ENCODE measurements at places on chromosomes 1 and 21.

DNA sequence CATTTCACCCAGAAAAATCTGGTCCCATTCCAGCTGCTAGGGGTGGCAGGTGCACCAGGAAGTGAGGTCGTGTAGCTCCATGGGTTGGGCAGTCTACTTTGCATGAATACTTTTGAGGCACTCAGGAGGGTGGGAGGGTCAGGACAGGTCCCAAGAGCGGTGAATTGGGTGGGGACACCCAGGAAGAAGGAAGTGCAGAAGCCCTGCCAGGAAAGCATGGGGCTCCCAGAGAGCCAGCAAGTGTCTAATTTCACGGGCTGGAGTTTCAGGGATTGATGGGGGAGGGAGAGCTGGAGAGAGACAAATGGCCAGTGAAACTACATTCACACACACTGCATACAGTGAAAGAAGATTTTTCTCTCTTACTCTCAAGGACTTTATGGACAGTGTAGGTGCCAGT is 137.8 kb downstream of the GALNT2 start:
- DNase-seq = no peak

- no peak for DNase-seq
Measured at GRCh38 chr1:199766218-199766792, 261.2 kb upstream of the NR5A2 start.

DNA sequence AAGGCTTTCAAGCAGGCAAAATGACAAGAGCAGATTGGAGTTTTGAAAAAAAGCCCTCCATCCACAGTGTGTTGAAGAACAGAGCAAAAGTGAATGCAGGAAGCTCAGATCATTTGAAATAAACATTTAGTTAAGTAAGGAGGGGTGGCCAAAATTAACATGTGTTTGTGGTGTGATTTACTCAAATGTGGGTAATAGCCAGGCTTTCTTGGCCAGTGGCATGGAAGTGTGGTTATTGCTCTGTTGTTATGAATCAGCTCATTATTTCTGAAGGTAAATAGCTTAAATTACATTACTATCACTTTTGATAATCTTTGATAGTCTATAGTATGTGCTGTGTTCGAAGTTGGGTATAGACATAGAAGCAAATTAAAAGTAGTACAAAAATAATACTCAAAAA is 485.9 kb downstream of the LMO4 start:
- no peak for DNase-seq

DNA sequence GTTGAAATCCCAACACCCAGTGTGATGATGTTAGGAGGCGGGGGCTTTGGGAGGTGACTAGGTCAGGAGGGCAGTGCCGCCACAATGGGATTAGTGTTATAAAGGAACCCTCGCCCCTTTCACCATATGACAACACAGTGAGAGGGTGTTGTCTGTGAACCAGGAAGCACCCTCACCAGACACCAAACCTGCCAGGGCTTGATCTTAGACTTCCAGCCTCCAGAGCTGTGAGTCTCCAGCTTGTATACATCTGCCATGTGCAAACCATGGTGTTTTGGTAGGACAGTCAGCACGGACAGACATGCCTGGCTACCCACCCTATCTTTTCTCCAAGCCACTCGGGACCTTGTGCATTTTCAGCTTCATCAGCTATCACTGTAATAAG is 4.0 kb downstream of the TRIM11 start:
- DNase-seq = no peak

DNA sequence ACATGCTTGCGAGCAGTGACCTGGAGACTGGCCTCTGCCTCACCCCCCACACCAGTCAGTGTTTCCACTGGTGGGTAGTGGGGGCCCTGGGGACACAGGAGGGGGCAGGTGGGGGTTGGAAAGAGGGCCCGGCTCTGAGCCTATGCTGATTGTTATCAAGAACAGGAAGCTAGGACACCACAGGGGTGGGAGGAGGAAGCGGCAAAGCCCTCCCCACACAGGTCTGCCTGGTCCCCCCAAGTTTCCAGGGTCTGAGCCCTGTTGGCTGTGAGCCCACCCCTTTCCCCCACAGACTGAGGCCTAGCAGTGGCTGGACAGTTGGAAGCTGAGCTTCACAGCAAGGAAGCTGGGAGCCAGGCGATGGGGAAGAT is 1.6 kb upstream of the PTPN7 start:
- no peak for DNase-seq

GRCh38 chr1:224850446-224850845 is 79.0 kb upstream of the DNAH14 start:
- no peak for DNase-seq

GRCh38 chr1:181126289-181126688 is 37.8 kb downstream of the IER5 start:
- no peak for DNase-seq

DNA sequence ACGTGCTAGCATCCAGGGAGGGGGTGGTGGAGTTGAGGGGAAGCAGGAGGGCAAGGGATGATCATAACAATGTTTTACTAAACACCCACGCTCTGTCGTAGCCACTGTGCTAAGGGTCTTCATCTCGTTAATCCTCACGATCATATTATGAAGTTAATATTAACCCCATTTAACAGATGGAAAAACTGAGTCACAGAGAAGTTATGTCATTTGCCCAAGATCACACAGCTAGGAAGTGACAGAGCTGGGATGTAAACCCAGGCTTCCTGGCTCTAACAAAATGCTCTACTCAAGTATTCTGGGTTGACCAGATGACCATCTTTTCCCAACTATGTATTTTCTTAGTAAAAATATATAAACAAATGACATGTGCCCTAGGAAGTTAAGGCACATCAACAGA is 88.7 kb downstream of the TAS1R2 start:
- no peak for DNase-seq

DNA sequence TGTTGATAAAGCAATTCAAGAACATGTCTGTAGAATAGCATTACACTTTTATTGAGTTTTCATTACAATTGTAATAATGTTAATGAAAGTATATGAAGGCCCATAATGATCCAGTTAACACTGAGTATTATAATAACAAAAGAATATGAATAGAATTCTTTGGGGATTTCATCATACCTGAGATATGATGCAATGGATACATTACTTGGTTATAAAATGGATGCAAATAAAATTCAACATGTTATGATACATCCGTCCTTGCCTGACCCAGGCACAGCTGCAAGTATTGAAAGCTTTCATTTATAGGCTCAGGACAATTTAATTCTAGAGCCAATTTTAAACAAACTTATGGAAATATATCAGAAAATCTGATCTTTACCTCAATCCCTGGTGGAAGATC is 8.2 kb upstream of the KCNA3 start:
- no peak for DNase-seq

DNA sequence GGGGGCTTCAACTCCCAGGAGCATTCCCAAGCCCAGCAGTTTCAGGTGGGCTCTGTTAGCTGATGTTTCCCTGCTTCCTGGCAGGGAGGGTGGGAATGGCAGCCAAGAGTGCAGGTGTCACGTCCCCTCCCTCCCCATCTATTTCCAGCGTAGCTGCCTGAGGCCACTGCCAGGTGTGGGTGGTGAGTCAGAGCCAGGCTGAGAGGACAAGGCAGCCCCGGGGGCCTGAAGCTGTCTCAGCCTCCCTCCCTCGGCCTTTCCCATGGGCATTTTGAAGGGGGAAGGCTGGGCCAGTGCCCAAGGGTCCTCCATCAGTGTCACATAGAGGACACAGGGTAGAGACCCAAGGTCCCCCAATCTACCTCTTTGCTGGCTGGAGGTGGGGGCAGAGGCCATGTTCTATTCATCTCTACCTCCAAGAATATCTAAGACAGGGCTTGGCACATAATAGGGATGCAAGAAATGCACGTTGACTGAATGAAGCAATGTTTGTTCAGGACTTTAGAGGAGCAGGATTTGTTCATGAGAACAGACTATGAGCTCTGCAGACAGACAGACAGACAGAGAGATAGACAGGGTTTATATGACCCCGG is 34.4 kb upstream of the ID3 start:
- DNase-seq = no peak

DNA sequence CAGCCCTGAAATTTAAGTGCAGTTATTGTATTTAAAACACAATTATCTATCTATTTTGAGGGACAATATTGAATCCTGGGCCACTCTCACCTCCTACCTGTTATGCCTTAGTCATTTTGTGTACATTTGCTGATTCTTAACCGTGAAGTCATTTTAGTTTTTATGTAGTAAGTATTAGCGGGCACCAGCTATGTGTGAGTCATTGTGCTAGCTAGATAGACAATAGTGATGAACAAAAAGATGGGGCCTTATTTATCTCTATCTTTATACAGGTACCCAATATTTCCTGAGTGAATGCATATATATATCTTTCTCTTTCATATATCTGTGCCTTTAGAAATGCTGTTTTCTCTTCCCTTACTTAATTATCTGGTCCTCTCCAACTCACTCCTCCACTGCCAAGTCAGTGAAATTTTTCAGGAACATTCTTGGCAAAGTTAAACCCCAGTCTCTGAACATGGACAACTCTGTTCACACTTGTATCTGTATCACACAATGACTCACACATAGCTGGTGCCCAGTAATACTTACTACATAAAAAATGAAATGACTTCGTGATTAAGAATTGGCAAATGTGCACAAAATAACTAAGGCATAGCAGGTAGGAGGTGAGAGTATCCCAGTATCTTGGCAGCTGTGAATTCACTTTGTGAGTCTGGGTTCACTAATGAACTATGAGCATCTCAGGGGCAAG is 166.0 kb upstream of the C8B start:
- no peak for DNase-seq

GRCh38 chr1:94783342-94784189 is 36.6 kb upstream of the SLC44A3 start:
- peak; percentile 94 for DNase-seq

DNA sequence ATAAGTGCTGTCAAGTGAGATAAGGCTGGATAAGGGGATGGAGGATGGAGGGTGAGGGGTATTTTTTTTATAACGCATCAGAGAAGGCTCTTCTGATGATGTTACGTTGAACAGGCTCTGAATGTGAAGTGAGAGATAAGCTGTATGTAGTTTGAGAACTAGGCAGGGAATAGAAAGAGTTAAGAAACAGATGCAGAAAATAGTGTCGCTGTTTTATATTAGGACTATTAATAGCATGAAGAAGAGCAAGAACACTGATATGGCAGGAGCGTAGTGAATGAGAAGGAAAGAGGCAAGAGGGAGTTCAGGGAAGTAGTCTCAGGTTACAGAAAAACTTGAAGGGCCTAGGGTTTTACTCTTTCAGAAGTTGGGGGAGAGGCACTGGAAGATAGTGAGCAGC is 59.8 kb downstream of the GPR88 start:
- no peak for DNase-seq

GRCh38 chr1:76824106-76824505 is 43.2 kb upstream of the ST6GALNAC5 start:
- DNase-seq = no peak

- peak; percentile 78 for DNase-seq
Measured at GRCh38 chr1:107936498-107937481, 28.2 kb downstream of the VAV3 start.

DNA sequence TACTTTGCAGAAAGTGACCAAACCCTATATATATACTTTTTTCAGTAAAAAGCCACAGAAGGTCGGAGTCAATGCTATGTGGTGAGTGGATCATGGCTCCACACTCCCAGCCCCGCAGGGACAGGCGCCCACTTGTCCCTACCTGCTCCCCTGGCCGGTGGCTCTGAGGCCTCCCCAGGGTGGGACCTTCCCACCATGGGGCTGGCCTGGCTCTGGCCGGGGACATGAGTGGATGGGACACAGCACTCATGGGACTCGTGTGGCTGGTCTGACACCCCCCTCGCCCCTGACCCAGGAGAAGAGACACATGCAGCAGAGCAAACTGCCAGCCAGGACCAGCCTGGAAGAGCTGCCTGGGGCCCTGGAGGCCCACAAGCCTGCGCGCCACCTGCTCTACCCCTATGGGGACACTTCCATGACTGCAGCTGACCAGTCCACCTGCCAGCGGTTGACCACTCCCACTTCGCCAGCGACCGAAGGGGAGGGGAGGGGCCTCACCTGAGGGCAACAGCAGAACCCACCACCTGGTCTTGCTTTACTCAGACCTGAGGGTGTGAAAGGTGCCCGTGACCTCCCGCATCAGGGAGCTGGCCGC is 2.2 kb downstream of the SPATC1L start:
- DNase-seq = no peak

GRCh38 chr1:67459068-67459467 is 28.9 kb upstream of the SERBP1 start:
- DNase-seq = no peak

GRCh38 chr1:225026701-225027100 is 97.2 kb downstream of the DNAH14 start:
- DNase-seq = no peak
